ENCODE measurements at places on chromosomes 7 and 10.

GRCh38 chr10:110209926-110210673 is 2.7 kb downstream of the MXI1 start:
- DNase-seq: peak; percentile 44

DNA sequence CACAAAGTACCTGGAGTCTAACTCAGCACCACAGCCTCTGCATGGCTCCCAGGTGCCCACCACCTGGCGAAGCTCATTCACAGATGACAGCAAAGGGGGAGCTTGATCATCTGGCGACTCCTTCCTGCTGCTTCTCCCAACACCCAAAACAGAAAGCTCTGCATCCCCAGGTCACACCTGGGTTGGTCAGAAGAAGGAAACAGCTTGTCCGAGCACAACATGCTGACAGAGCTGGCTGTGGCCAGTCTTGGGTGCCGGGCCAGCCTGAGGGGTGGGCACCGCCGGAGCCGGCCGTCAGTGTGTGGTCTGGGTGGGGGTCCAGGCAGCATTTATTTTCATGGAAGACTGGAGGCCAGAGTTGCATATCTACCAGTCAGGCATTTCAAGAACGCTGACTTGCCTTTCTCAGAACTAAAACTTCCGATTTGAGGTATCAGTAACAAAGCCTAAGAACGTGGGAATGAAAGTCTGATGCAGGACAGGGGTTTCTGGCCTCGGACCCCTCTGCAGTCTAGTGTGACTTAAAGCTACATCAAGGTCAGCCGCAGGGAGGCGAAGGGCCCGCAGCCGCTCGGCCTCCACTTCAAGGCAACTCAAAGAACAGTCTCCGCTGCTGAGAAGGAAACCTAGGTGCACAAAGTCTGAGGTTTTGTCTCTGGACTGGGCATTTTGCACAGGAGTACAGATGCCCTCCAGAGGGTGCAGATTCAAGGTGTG is 109.6 kb downstream of the CYTH3 start:
- DNase-seq: no peak

DNA sequence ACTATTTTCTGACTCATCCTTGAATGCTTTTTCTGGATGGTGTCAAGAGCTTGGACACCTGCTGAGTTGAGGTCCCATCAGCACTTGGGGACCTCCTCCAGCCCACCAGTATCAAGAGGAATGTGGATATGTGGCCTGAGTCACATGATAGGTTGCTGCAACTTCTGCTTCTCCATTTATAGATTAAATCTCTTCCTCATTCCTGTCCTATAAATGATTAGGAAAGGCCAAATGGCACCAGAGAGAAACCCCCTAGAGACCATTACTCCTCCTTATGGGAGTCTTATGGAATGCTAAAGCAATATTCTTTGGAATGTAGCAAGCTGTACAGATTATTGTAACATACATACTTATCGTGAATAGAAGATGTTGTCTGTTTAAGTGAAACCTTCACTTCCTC is 85.6 kb downstream of the NEUROD6 start:
- no peak for DNase-seq

- no peak for DNase-seq
Observed at GRCh38 chr7:6395898-6396595, 51.7 kb downstream of the DAGLB start.

DNA sequence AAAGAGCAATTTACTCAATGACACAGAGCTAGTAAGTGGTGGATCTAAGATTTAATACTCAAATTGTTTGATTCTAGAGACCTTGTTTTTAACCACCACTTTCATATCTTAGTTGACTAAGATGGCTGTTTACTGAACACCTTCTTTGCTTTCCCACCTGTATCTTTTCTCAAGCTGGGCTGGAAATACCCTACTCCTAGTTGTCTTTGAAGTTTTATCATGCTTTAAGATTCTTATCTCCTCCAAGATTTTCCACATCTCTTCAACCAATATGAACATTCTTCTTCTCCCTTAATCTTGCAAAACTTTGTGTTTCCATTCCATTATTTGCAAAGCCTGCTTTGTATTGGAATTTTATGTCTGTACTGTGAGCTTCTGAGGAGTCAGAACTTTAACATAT is 157.9 kb downstream of the NXPH1 start:
- DNase-seq: no peak

GRCh38 chr10:12412666-12413368 is 63.5 kb downstream of the CAMK1D start:
- no peak for DNase-seq

GRCh38 chr7:156474241-156474743 is 166.3 kb upstream of the RNF32 start:
- no peak for DNase-seq
